Right forelimb (tissue), 1 donor: ENCODE measurements at places on chromosomes 11 and 22.

DNA sequence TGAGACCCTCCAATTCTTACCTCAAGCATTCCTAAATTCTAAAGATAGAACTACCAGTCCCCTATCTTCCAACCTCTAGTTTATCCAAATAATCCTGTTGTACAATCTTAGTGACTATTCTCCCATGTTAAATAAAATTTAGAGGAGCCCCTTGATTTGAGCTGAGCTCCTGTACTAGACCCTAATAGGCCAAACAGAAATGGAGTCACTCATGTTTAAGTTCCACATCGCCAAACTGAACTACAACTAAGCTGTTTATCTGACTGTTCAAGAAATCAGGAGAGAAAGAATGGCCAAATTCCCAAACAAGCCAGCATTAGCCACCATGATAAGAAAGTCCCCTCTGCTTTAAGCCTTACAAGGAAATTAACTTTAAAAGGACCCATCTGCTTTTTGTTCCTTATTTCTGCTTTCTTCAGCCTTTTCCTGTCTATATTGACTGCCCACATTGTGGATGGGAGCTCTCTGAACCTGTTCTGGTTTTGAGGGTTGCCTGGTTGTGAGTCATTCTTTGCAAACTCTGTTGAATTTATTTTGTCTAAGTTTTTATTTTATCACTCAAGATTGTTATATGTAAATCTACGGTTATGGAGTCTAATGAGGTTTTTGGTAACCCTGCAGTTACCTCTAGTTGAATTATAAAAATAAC is 90.4 kb downstream of the TTC28 start:
- DNase-seq = no peak

DNA sequence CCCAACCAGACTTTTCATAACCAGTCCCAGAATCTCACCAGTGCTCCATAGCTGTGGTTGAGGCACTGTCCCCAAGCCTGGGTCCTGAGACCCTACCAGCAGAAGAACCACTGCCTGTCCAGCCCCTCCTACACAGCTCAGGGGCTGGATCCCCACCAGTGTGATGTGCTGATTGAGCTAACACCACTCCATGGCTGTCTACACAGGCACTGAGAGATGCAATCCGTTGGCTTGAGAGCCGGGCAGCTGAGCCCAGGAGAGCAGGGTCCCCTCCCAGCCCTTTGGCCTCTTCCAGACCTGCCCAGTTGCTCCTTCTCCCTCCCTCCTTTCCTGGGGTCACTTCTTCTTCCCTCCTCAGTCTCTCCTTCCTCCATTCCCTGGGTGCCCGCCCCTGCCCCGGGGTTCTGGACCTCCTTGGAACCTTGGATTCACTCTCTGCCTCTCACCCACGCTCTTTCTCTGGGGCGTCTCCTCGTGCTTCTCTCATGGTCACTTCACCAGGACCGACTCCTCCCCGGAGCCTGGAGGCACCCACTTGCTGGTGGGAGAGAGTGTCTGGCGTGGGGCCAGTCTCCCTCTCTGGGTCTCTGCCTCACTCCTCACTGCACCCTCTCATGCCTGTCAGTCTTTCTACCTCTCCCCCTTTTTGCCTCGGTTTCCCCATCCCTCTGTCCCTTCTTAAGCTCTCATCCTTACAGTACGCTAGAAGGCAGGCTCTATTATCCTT is 706 bp upstream of the SCYL1 start:
- DNase-seq = peak; percentile 44

GRCh38 chr11:130159657-130160497 is at the start of gene ST14:
Gene ST14, plus strand, starts transcription at chr11:130159782. Its CDS starts 198 bp downstream, at chr11:130159980.
- DNase-seq = no peak

GRCh38 chr22:22974795-22975580 is 87.4 kb downstream of the IGLL5 start:
- DNase-seq = no peak

DNA sequence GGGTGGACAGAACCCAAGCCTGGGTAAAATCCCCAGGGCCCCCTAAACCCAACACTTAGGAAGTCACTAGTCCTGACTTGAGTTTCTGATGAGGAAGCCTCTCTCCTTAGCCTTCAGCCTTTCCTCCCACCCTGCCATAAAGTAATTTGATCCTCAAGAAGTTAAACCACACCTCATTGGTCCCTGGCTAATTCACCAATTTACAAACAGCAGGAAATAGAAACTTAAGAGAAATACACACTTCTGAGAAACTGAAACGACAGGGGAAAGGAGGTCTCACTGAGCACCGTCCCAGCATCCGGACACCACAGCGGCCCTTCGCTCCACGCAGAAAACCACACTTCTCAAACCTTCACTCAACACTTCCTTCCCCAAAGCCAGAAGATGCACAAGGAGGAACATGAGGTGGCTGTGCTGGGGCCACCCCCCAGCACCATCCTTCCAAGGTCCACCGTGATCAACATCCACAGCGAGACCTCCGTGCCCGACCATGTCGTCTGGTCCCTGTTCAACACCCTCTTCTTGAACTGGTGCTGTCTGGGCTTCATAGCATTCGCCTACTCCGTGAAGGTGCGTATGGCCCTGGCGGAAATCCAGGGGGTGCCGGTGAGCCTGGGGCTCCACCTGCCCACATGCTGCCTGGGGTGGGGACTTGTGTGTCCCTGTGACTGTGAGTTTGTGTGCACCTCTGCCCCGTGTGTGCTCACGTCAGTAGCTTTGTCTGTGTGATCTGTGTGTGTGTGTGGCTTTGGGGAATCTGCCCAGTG is at the start of gene IFITM1:
Gene IFITM1 (plus strand): TSS at position 254 of the 767 bp plus-strand sequence. CDS start 131 bp downstream, at position 385.
- no peak for DNase-seq

GRCh38 chr11:4511282-4512245 is 29.1 kb downstream of the OR52K1 start:
- no peak for DNase-seq

DNA sequence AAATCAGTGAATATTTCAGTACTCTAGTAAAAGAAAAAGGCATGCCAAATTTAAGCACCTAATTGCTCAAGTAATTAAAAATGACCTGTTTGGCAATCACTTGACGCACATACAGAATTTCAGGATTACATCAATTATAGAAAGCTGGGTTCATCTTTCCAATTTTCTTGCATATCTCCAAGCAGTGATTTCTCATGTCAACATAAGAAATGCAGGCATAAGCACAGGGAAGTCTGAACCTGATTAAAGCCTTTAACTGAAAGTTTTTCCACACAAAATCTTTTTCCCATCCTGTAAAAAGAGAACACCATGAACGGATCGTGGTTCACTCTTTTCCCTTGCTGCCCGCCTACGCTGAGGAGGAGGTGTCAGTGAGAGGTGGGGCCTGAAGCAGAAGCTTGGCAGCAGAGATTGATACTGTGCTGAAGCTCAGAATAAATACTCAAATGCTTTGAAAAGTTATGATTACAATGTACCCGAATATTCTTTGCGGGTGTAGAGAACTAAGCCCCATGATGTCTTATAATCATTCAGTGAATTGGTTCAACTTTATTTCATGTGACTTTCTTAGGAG is 704.1 kb upstream of the CCDC90B start:
- no peak for DNase-seq
